ENCODE measurements at places on chromosomes 3 and 15.

- no peak for DNase-seq
Observed at GRCh38 chr3:134341389-134341788, 32.9 kb downstream of the AMOTL2 start.

DNA sequence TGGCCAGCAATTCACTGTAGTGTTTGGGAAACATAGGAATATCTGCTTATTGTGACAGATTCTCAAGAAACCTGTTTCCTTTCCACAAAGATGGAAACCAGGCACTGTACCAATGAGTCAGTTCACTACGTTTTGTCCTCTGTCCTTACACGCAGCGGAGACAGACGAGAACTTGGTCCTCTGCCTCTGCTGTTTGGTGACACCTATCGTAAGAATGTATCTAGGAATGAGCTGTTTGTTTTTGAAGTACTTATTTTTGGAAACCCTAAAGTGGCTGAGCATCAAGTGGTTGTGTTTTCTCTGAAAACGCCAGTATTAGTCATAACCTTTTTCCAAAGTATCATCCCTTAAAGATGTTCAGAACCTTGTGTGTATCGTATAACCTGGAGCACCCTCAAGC is 93.0 kb downstream of the PGPEP1L start:
- no peak for DNase-seq

DNA sequence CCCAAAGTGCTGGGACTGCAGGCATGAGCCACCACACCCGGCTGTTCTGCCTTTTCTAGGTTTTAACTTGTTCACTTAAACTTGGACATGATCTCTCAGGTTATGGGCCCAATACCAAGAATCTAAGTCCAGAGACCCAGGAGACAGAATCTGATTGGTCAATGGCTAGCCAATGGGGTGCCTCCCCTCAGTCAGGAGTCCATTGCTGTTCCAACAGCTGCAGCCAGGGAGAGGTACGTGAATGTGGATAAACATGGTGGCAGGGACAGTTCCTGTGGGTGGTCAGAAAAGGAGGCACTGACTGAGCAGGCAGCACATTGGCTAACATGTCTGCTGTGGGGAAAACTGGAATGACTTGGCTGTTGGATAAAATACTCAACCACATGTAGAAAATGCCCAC is 140.3 kb downstream of the RPLP1 start:
- DNase-seq: no peak

DNA sequence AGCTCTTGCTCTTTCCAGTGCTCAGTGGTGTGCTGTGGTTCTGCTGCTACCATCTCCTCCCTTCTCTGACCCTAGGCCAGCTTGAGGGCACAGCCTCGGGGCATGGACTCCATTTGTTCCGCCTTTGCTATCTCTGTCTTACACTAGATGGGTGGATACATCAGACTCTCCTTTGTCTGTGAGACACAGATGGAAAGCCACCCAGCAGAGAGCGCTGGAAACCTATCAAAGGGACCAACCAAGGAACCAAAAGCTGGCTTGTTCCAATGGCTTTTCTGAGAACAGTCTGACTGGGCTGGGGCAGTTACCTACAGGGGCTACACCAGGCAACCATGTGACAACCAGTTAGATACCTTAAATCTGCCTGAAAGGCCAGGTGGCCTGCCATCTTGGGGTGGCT is 63.8 kb downstream of the NPTN start:
- DNase-seq: no peak

DNA sequence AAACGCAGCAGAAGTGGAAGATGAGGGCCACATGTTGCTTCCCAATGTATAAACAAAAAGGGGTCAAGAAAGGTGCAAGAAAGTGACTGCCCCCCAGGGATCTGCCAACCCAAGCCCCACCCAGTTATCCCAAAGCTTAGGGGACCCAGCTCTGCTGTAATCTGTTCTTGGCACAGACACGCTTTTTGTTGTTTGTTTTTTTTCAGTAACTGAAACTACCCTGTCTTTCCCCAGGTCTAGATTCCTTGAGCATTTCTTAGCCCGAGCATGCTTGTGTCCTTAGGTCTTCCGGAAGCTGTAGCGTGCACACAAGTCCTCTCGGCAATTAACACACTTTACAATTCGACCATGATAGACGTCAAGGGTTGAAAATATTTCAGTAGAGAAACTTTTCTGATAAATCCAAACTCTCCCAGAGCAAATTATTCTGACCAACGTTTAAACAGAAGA is 8.5 kb upstream of the PPARG start:
- no peak for DNase-seq

GRCh38 chr15:80547264-80547663 is 143.1 kb downstream of the ARNT2 start:
- no peak for DNase-seq

All from substantia nigra (tissue), 51 donors.